Smooth muscle cell of the coronary artery (primary cell): ENCODE measurements at places on chromosomes 12 and 14. TPM values are rescaled to one million over a fixed set of nuclear protein-coding genes. Genes with fewer than 3 reads are reported as not detected.

KLHL33 gene
- total RNA-seq, result 0.23 TPM in 1 of 2 replicates, not detected in the other

TMEM253 gene
- 0.08 TPM in 1 of 2 replicates, not detected in the other for total RNA-seq

CACNA2D4 gene
- 0.47 TPM in 1 of 2 replicates, not detected in the other for total RNA-seq

SRGAP1 gene
- 2.6 and 26.2 TPM in 2 replicates for total RNA-seq

KRT1 gene
- total RNA-seq, result not detected in 2 replicates

CALCOCO1 gene
- total RNA-seq, result 62.5 and 160 TPM in 2 replicates

PRR4 gene
- 0.47 and 0.53 TPM in 2 replicates for total RNA-seq

PRKD1 gene
- total RNA-seq, result 7.7 and 13.7 TPM in 2 replicates

TC2N gene
- 0.08 and 0.12 TPM in 2 replicates for total RNA-seq

LRTM2 gene
- total RNA-seq, result not detected in 2 replicates

PSMB5 gene
- total RNA-seq, result 210 and 299 TPM in 2 replicates

PTPRO gene
- total RNA-seq, result 1.1 and 1.2 TPM in 2 replicates

HOXC6 gene
- 0.35 TPM in 1 of 2 replicates, not detected in the other for total RNA-seq

MAP1LC3B2 gene
- total RNA-seq, result 0.15 TPM in 1 of 2 replicates, not detected in the other

CLECL1 gene
- not detected in 2 replicates for total RNA-seq

C14orf39 gene
- total RNA-seq, result not detected in 2 replicates

RPS6KA5 gene
- 0.59 and 2.6 TPM in 2 replicates for total RNA-seq

ARHGEF25 gene
- total RNA-seq, result 17.0 and 23.8 TPM in 2 replicates

OASL gene
- 0.15 and 0.23 TPM in 2 replicates for total RNA-seq
